ENCODE measurements at places on chromosomes 3 and 15.

- DNase-seq, result no peak
Measured at GRCh38 chr3:54133196-54133595, 10.8 kb downstream of the CACNA2D3 start.

GRCh38 chr15:35455201-35455600, 90.8 kb downstream of the DPH6 start:
- DNase-seq, result no peak

GRCh38 chr3:169954142-169954756, 12.4 kb upstream of the SEC62 start:
- no peak for DNase-seq

DNA sequence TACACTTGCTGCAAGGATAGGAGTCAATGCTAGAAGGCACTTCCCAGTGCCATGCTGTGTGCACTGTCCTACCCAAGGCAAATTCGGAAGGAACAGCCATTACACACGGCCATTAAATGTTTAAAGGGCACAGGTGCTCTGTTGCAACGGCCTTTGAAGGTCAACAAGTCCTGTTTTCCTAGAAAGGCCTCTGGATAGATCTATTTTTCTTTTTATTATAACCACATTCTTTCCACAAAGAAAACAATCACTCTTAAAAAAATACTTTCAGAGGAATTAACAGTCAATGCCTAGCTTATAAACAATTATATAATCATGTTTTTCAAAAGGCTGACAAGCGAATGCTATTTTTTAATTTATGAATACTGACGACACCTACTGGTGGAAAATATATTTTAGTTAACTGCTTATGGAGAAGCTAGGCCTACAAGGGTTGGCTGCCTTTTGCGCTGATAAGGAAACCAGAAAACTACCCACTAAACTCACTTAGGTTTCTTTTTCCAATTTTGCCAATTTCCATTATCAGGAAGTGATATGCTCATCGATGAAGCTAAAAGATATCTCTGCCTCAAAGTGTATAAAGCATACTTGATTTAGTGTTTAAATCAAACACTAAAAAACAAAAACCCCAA, 2.4 kb downstream of the ARHGEF3 start:
- no peak for DNase-seq

GRCh38 chr15:89999676-90000185, 1.4 kb upstream of the ZNF710 start:
- DNase-seq, result no peak
